Astrocyte of the cerebellum (primary cell): ENCODE measurements at places on chromosomes 2 and 18.

DNA sequence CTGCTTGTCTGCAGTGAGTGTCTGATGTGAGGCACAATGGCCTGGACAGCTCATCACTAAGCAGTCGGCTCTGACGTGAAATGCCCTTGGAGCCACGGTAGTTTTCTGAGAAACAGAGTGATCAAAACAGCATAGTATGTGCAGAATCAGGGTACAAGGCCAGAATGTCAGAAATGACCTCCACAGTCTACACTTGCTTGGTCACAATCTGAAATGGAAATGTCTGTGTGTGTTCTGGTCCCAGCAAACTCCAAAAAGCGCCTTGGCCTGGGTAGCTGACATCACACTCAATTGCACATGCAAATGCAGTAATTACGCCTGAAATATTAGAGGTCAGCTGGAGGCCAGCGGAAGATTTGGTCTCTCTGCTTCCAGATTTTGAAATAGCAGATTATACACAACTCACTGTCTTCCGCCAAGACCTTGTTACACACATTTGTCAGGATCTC lies 95.4 kb downstream of the CTAGE1 start:
- DNase-seq, result no peak

GRCh38 chr2:98333922-98334321 lies 12.3 kb upstream of the CNGA3 start:
- DNase-seq, result no peak

- no peak for DNase-seq
Measured at GRCh38 chr2:47897883-47898731, 8.2 kb downstream of the FBXO11 start.

GRCh38 chr2:209381091-209381490 lies 42.8 kb upstream of the MAP2 start:
- no peak for DNase-seq

DNA sequence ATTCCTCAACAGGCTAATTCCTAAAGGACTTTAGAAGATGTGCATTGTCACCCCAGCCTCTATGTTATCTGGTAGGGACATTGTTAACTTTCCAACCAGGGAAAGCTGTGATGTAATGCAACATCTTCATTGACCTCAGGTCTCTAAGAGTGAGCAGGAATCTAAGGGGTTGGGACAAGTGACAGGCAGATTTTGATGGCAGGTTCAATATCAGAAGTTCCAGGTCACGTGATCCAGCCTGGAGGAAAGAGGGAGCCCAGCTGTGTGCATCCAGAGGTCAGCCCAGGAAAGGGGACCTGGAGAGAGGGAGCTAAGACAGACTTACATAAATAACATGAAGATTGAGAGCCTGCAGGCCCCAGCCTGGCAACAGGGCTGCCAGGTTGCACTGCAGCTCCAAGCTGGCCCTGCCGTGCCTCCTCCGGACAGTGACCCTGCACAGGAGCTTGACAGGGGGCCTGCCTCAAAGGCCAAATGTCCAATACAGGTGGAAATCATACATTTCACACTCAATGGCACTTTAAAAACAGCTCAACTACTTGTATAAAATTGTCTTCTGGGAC lies 262.2 kb upstream of the MGAT5 start:
- no peak for DNase-seq

DNA sequence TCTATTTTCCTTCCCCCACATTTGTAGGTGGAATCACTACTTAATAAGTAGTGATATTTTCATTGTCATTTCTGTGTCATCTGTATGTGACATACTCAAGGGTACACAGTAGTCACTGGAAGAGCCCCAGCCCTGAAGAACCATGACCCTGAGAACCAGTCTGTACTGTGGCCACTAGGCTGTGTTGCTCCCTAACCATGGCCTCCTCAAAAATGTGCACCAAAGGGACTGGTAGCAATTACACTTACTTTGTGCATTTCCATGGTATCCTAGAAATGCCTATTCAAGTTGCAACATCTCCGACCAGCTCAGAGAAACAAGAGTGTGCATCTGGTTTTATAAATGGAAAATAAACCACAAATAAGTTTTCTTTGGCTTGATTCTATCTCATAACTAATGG lies 155.1 kb downstream of the DOCK10 start:
- no peak for DNase-seq

DNA sequence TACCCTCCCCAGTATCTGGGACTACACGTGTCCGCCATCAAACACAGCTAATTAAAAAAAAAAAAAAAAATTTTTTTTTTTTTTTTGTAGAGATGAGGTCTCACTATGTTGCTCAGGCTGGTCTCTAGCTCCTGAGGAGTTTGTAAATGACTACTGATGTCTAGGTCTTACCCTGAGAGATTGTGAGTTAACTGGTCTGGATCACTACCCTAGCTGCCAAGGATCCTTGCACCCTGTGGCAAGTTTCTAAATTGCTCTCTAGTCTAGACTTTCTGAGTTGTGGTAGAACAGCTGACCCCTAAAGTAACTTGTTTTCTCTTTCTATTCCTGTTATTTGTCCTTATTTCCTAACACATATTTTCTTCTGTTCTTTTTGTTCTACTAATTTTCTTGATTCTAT lies 44.5 kb downstream of the ABHD3 start:
- no peak for DNase-seq

DNA sequence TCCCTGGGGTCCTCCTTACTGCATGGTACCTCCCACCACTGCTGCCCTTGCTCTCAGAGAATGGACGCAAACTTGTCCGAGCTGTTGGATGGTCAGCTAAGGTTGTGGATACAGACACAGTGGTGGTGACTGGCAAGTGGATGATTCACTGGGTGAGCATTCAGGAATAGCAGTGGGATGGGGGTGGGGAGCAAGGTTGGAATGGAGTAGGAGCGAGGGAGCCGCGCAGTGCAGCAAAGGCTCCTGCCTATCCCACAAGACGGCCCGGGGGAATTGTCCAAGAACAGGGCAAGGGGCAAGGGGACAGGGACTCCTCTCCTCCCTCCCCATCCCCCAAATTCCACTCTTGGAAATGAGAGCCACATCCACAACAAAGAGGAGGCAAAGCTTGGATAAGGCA lies 102.2 kb downstream of the PIEZO2 start:
- no peak for DNase-seq

DNA sequence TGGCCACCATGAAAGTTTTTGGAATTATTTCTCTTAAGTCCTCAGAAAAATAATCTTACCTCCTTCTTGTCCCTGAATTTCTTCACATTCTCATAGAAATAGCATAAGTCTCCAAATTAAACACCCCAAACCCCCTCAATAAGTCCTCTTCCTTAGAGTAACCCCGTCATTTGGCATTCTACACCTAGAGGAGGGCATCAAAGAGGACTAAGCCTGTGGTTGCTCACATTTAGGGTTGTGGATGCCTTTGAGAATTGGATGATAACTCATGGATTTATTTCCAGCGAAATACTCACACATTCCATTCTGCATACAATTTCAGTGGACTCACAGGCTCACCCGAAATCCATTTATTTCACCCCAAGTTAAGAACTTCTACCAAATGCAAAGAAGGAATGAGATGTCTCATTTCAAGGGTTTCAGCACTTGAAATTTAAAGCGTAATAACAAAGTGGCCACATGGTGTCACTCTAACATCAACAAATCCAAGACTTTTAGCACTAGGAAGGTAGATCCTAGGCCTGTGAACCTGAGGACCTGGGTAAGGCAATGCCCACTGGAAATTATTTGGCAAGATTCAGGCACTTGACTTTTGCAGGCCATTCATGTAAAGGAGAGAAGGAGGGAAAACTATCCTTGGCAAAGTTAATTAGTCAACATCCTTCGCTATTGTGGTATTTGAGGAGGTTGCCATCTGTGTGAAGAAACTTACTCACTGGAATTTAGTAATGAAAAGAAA lies 24.6 kb downstream of the DYTN start:
- DNase-seq, result peak; percentile 68

DNA sequence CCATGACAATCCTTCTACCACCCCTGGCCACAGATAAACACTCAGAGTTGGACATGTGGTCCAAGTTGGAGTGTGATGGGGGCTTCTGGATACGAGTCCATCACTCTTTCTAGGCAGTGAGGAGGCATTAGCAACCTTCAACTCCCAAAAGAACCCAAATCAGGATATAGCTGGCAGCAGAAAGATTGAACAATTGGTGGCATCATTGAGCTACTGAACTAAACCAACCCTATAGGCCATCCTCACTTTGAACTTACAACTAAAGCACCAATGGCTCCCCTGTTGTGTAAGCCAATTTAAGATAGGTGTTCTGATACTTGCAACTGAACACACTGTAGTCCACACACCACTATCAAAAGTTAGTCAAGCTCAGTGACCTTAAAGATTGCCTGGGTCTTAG lies 24.0 kb upstream of the MARCO start:
- DNase-seq, result no peak

DNA sequence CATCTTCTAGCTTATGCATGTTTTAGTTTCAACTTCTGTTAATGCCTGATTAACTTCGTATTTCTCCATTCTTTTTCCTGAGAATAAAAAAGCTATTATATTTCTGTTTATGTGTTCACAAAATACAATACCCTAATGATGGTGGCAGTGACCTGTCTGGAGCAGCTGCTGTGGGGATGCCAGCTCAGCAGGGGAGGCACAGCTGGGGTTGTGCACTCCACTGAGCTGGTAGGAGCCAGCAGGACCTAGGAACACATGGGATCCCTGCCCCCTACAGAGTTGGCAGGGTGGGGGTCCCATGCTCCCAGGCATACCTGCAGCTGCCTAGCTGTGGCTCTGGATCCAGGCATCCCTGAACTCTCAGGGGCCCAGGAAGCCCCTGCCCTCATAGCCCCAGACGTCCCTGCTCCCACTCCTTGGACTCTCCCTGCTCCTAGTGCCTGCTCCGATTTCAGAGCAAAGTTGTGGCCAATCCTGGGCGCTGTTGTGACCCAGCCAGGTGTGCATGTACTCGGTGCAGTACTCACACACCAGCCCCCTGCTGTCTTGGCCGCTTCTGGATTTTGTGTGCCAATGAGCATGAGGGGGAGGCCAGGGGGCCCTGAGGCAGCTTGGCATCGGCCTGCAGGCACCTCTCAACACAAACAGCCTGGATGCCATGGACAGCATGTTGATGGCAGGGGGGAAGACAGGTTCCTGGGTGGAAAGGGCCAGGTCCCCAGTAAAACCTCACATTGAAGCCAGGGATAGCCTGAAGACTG lies 546.0 kb downstream of the ZNF804A start:
- no peak for DNase-seq

DNA sequence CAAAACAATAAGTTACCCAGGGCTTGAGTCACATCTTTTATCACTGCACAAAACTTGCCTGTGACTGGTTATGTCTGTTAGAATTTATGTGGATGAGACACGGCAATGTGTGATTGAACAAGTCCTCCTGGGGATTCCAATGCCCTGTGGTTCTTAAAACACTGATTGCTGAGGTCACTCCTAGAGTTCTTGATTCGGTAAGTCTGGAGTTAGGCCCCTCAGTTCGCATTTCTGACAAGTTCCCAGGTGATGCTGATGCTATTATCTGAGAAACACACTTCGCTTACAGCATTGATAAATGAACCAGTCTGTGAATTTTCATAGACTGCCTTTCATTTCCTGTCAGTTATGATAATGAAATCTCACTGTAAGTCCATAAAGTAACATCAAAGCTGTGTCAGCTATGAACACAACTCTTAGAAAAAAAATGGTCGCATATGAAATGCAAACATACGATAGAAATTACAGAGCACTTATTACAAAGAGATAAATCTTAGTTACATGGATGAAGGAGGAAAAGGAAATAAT lies 214.0 kb downstream of the DLGAP1 start:
- DNase-seq, result no peak

GRCh38 chr2:85397925-85398331 lies 12.2 kb downstream of the CAPG start:
- DNase-seq, result no peak

GRCh38 chr2:143252138-143252907 lies 123.1 kb downstream of the ARHGAP15 start:
- no peak for DNase-seq
